Cerebellum (tissue), 4 donors: ENCODE measurements at places on chromosomes 5 and 9. TPM values are rescaled to one million over a fixed set of nuclear protein-coding genes. Genes with fewer than 3 reads are reported as not detected.
A peak's percentile ranks its signal among the peaks of the same experiment; 100 is the strongest.

- no peak for DNase-seq
Measured at GRCh38 chr5:131068893-131069643, 96.0 kb downstream of the HINT1 start.

GRCh38 chr9:33731142-33731541, 64.2 kb upstream of the PRSS3 start:
- no peak for DNase-seq

DNA sequence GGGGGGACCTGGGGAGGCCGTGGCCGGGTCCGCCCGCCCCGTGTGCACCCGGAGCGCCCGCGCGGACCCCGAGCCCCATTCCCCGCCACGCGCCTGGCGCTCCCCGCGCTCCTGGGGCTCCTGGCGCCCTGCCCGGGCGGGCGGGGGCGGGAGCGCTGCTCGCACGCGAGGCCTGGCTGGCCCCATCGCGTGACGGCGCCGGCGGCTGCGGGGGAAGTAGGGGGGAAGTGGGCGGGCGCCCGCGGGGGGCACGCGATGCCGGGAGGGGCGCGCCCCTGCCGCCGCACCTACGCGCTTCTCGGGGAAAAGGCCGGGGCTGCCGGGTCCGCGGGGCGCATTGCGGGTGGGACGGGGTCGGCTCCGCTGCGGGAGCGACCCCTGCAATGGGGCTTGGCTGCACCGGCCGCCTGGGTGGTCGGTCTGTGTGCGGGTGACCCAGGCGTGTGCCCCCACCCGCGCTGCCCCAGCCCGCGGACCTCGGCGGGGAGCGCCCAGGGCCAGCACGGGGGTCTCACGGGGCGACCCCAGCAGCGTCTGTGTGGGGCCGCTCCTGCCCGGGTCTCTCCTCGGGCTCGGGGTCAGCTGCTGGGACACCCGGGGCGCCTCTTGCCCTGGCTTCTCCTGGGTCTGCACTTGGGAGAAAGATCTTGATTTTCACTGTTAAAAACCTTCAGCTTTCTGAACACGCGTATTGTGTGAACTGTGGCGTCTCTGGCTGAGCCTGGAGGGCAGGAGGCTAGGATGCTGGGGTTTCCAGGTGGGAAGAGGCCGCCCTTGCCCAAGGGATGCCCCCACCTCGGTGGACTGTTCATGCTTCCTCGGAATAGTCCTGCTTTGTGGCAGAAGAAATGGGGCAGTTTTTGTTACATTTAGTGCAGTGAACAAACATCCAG, 52.4 kb downstream of the AHRR start:
- no peak for DNase-seq

- DNase-seq = no peak
Measured at GRCh38 chr5:50564079-50564478, 102.4 kb upstream of the PARP8 start.

DNA sequence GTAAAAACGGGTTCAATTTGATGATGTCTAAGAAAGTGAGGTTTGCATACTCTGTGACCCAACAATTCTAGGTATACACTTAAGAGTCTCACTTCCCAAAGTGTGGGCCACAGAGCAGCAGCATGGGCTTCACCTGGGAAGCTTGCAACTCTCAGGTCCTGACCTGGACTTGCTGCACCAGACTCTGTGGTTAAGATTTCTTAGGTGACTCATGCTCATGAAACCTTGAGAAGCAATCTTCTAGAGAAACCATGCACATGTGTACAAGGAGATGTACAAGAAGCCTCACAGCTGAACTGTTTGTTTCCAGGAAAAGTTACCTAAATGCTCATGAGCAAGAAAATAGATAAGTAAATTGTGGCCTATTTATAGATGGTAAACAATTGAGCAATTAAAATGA, 30.0 kb downstream of the DNAJC21 start:
- DNase-seq = no peak

- DNase-seq = no peak
Measured at GRCh38 chr9:115220319-115221005, 102.5 kb upstream of the TNC start.

DNA sequence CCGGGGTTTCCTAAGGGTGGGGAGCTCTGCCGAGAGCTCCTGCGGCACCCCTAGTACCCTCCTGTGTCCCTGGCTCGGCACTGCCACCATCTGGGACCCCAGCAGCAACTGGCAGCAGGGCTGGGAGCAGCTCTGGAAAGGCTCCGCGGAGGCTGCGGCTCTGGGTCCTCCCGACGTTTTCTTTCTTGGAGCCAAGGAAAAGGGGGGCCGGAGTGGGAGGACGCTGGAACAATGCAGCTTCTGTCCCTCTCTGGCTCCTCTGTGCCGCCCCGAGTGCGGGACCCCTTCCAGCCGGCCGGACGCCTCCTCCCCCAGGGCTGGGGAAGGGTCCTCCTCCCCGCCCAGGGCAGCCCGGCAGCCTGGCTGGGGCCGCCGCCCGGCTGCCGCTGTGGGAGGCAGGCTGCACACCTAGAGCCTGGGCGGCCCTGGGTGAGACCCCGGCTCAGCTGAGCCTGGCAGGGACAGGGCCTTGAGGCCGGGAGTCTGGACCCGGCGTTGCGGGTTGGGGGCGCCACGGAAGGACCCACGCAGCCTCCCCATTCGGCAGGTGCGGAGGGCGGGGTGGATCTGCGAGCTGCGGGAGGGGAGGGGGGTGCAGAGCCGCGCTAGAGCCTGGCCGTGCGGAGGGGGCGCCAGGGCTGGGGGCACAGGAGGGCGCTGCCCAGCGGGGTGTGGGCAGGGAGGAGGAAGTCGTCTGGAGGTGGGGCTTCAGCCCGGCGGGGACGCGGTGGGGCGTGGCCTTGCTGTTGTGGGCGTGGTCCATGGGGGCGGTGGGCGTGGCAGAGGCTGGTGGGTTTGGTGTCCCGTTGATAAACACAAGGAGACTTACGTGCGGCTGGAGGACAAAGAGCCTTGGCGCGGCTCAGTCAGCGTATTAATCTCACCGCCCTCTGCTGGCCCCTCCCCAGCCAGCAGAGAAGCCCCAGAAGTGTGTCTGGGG, 15.1 kb downstream of the GPSM1 start:
- no peak for DNase-seq

GRCh38 chr9:93576258-93577077, at the start of gene PHF2:
Gene PHF2 (plus strand): TSS chr9:93576584. CDS start chr9:93576774, 190 bp downstream.
- DNase-seq = peak; percentile 68

DNA sequence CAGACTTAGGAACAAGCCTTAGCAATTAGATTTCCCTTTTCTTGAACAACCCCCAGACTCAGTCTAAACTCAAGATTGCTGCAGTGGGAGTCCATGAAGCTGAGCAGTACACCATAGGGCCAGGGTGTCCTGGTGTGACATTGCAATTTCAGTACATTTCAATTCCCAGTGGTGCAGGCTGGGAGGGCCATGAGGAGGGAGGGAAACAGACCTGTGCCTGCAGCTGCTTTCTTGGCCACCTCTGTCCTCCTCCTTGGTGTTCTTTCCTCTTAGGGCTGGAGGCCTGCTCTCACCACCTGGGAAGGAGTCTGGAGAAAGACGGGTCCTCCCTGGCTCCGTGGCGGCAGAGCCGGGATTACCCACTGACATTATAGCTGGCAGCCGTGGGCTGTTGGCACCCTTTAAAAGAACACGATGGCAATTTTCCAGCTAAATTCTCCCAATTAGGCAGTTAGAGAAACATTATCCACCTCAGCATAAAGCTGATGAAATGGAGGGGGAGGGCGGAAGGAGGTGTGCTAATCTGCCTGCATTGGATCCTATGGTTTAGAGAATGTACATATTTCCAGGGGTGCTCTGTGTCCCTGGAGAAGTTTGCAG, 186.4 kb downstream of the SLIT3 start:
- DNase-seq = no peak

- no peak for DNase-seq
Measured at GRCh38 chr5:94245608-94246007, 372.8 kb downstream of the KIAA0825 start.

- no peak for DNase-seq
Measured at GRCh38 chr9:138102246-138103051, 224.9 kb downstream of the CACNA1B start.

DNA sequence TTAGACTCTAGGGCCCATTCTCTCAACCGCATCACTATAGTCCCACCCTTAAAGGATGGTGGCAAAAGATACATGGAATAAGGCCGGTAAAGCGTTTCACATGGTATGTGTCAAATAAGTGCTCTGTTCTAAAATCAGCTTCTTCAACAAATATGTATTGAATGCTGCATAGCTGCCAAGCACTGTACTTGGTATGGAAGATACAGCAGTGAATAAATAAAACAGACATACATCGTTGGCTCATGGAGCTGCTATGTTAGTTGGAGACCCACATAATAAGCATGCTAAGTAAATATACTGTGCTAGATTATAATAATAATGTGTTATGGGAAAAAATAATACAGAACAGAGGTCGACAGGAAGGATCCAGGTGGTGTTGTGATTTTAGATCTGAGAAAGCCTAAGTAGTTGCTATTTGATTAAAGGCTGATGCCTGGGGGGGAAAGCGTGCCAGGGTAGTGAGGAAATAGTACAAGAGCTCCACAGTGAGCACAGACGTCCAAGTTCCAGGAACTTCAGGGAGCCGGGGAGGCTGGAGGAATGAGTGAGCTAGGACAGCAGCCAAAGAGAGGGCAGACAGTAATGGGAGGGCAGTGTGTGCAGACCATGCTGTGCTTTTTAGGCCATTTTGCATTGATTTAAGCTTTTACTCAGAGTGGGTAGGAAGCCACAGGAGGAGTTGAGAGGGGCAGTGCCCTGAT, 93.7 kb downstream of the JAKMIP2 start:
- DNase-seq = peak; percentile 66

DNA sequence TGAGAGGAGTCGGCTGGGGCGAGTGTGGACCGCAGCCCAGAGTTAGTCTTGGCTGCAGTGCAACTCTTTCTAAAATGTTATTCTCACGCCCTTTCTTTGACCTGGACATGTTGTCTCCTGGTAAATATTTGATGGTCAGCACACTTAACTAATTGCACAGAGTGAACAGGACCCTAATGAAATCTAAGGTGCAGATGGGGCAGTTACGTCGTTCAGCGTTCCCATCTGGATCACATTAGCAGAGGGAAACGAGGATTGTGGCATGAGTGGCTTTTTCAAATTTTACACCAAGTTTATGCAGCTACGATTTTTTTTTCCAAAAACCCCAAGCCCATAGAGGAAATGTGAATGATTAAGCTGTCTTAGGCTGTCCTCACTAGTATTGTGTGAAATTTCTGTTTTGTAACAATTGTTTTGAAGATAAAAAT, 483 bp downstream of the C9orf85 start:
- no peak for DNase-seq

GRCh38 chr5:67178966-67179365, 17.6 kb downstream of the CD180 start:
- no peak for DNase-seq

- no peak for DNase-seq
Measured at GRCh38 chr9:11595756-11596155, 983.0 kb upstream of the PTPRD start.

GRCh38 chr9:10146517-10147331, 466.1 kb downstream of the PTPRD start:
- no peak for DNase-seq

- no peak for DNase-seq
Measured at GRCh38 chr9:111013250-111013649, 25.0 kb downstream of the LPAR1 start.

DNA sequence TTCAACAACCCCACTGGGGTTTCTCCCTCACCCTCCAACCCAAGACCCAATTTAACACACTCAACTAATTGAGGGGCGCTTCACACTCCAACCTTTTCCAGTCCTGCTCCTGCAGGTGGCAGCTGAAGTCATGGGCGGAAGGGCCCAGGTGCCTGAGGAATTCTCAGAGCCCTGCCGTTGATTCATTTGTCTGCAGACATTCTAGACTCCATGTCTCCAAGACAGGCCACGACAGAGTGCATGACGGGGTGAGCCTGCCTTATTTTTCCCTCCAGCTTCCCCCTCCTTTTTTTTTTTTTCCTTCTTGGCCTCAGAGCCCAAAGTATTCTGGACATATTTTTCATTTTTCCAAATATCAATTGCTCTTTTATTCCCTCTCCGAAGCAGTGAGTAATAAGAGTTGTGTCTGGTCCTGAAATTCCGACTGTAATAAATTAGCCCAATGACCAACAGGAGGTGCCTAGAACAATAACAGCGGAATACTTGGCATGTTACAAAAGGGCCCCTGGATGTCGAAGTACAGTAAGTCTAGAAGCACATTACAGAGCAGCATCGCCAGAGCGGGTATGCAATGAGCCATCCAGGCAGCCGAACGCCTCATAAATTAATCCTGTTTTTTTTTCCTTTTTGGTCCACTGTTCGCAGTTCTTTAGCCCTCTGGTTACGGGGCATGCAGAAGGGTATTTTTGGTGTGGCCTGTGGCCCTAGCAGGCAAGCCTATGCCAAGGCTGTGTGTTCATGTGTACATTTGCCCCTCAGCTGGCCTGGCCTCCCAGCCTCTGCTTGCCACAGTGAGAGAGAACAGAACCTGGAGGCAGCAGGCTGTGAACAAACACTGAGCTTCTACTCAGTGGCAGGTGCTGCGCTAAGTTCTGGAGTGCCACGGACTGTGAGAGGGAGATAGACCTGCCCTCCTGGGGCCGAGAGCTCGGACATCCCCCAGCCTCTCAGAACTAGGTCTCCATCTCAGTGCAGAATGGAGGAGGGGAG, 8.6 kb upstream of the SMIM23 start:
- DNase-seq = no peak

- no peak for DNase-seq
Measured at GRCh38 chr9:83336706-83337105, 201.5 kb downstream of the FRMD3 start.

- DNase-seq = no peak
Measured at GRCh38 chr9:81575956-81576355, 113.4 kb downstream of the TLE1 start.

GRCh38 chr9:92501671-92502393, 19.5 kb upstream of the ASPN start:
- DNase-seq = no peak

- DNase-seq = peak; percentile 55
Measured at GRCh38 chr9:32378496-32378895, 5.9 kb upstream of the ACO1 start.

- DNase-seq = no peak
Measured at GRCh38 chr5:76818844-76819831, at the start of gene F2RL1. Gene F2RL1 (plus strand): TSS chr5:76819030. CDS start chr5:76819183, 153 bp downstream.

Gene IL17B
- total RNA-seq = not detected

Gene ERAP2
- total RNA-seq = 3.8 TPM

Gene C9orf153
- 1.6 TPM for total RNA-seq

Gene NR4A3
- total RNA-seq = 1.3 TPM

Gene OLFM1
- 68.8 TPM for total RNA-seq

Gene MYOT
- total RNA-seq = 0.18 TPM

Gene BAAT
- not detected for total RNA-seq

Gene PCA3
- 1.2 TPM for total RNA-seq

Gene DND1
- 0.73 TPM for total RNA-seq

Gene ENG
- 3.2 TPM for total RNA-seq

Gene IL3
- total RNA-seq = not detected

Gene MEF2C
- 114 TPM for total RNA-seq

Gene TERT
- not detected for total RNA-seq
